Muscle of leg (tissue), 16 donors: ENCODE measurements at places on chromosomes 2 and 18. TPM values are rescaled to one million over a fixed set of nuclear protein-coding genes. Genes with fewer than 3 reads are reported as not detected.
A peak's percentile ranks its signal among the peaks of the same experiment; 100 is the strongest.

DNA sequence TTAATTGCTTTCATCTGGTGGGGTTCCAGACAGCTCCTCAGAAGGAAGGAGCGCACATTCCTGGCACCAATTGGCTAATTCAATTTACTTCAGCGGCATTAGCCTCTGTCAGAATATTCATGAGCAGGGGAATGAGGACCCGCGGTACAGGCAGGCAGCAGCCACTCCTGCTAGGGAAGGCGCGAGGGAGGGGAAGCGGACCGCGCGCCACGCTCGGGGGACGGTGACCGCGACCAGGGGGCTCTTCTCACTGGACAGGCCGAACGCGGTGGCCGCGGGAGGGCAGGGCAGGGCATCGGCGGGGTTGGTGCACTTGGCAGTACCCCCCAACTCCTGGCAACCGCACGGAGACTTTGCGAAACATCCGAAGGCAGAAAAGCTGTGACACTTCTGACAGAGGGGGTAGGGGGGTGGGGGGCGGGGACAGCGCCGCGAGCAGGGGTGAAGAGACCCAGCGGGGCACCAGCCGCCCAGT, at the start of gene CDH20:
Gene CDH20, plus strand, starts transcription at position 160 of the 475 bp plus-strand sequence.
- DNase-seq: peak; percentile 21

GRCh38 chr2:157895531-157895930, 19.4 kb upstream of the ACVR1 start:
- no peak for DNase-seq

GRCh38 chr2:160679686-160680085, 186.1 kb upstream of the RBMS1 start:
- DNase-seq: no peak

DSG1 gene
- not detected for total RNA-seq

LPIN1 gene
- 18.3 TPM for total RNA-seq

CD207 gene
- 0.13 TPM for total RNA-seq

DNA sequence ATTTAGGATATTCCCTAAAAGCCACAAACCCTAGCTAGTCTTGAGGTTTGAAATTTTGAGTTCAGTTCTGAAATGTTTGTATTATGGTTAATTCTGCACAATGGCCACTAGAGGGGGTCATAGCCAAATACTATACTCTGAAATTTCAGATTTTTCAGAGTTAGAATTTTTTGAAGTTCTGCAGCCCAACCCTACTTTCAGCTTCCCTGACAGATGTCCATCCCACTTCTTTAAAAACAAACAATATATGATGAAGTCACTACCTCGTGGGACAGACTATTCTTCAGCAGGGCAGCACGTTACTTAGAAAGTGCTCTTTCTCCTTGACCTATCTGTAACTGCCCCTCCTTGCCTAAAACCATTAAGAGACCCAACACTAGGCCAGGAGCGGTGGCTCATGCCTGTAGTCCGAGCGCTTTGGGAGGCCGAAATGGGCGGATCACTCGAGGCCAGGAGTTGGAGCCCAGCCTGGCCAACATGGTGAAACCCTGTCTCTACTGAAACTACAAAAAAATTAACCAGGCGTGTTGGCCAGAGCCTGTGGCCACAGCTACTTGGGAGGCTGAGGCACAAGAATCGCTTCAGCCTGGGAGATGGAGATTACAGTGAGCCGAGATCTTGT, 48.2 kb upstream of the PAPOLG start:
- DNase-seq: peak; percentile 49

DNA sequence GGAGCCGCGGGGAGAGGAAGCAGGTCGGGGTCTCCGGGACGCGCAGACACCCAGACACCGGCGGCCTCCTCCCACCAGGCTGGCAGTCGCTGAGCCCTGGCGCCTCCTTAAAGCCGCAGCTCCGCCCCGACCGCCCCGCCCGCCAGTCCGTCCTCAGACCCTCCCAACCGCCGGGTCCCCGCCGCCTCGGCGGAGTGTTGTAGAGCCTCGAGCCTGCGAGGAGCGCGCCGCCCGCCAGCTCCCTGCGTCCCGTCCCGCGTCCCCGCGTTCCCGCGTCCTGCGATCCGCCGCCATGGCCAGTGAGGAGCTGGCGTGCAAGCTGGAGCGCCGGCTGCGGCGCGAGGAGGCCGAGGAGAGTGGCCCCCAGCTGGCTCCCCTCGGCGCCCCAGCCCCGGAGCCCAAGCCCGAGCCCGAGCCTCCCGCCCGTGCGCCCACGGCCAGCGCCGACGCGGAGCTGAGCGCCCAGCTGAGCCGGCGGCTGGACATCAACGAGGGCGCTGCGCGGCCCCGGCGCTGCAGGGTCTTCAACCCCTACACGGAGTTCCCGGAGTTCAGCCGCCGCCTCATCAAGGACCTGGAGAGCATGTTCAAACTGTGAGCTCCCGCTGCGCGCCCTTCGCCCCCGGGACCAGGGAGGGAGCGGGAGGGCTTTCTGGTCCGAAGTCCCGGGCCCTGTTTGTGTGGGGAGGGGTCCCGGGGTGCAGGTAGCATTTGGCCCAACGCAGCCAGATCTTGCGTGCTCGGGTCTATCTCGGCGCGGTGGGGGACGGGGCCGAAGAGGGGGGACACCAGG, at the start of gene EFHD1:
Gene EFHD1, plus strand, starts transcription at position 192 of the 793 bp plus-strand sequence. Its CDS starts 101 bp downstream, at position 293.
- peak; percentile 92 for DNase-seq

GRCh38 chr2:169141713-169142352, 72.5 kb downstream of the DHRS9 start:
- DNase-seq: peak; percentile 37

DNA sequence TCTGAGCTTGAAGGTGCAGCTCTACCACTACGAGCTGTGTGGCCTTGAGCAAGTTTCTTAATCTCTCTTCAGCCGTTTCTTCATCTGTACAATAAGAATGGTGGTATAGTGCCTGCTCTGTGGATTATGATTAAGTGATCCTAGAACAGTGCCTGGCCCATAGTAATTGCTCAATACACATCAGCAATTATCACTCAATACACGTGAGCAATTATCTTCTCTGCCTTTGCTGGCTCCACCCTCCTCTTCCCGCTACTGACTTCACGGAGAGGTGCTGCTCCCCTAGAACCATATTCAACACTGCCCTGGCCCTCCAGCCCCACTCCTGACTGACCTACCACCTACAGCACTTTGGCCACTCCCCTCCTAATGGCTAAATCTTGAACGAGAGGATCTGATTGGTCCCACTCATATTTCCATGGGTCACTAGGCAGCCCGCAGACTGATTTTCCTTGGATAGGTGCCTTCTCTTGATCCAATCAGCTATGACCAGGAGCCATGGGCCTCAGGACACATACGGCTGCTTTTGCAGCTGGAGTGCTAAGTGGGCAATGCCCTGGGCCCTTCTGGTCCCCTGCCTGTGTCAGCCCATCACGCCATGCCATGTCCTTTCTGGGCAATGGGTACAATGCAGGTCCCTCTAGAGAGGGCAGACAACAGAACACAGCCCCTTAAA, 77.5 kb downstream of the STPG4 start:
- no peak for DNase-seq

DNA sequence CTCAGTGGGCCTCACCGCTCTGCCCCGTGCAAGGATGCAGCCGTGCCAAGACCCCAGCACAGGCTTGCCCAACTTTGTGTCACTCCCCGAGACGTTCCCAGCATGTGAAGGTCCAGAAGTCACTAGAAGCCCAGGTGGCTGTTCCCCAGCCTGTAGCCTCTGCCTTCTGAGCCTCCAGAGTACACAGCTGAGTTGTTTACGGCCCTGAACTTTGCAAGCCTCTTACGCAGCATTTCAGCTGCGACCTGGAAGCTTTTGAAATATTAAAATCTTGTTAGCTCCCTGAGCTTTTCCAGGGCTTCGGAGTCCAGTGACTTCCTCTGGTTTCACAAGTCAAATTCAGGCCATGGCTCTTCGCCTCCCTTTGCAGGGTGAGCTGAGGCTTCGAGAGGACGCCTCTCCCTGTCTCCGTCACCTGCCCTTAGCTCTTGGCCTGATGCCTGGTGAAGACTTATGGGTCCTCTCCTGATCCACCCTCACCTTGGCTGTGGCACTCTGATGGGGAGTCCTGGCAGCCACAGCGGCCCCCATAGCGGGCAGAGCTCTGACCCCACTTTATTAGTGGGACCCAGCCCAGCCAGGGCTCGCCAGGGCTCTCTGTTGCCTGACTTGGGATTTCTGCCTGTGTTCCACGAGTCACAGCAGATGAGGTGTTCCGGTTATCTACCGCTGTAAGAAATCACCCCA, 76.5 kb upstream of the HPCAL1 start:
- DNase-seq: peak; percentile 93

DNA sequence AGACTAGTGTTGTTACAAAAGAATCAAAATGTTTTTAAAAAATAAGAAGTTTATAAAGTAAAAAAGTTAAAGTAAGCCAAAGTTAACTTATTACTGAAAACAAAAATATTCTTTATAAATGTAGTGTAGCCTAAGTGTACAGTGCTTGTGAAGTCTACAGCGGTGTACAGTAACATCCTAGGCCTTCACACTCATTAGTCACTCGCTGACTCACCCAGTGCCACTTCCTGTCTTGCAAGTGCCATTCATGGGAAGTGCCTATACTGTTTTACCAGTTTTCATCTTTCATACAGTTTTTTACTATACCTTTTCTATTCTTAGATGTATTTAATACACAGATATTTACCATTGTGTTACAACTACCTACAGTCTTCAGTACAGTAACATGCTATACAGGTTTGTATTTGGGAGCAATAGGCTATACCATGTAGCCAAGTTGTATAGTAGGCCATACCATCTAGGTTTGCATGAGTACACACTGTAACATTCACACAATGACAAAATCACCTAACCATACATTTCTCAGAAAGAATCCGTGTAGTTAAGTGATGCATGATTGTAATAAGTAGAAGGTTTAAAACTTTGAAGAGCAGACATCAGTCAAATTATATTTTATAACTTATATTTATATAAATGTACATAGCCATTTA, 13.4 kb downstream of the SERPINB7 start:
- no peak for DNase-seq
